Suppressor macrophage treated with lipopolysaccharide for 4 hours (primary cell): ENCODE measurements at places on chromosomes 1 and 21.

DNA sequence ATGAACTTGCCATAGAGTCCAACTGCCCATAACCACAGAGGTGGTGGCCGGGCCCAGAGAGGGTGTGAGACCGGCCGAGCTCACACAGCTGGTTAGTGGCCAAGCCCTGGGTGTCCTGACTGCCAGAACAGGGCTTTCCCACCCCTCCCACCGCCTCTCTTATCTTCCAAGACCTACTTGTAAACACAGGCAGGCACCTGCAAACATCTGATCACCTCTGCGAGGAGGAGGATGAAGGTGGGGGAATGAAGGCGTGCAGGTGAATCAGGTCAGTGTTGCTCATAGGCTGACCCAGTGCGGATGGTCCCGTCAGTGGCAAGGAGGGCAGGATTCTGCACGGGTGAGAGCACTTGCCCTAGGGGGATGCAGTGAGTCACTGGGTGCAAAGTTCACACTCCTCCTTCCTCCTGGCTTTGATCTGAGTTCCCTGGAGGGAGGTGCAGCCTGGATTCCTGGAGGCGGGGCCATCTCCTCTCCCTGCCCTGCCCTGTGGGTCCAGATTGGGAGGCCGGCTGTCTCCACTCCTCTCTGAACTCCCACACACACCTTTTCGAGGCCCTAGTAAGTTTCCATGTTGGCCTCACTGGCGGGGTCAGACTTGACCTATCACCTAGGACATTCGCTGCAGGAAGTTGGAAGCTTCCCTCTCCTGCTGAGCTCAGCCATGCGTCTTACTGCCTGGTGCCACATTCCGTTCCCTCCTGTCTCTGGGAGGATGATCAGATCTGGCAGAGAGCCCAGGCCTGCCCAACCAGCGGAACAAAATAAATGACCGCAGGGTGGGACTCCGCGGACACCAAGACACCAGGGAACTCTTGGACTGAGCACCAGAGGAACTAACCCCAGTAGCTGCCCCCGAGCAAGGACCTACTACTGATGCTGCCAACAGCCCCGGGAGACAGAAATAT lies 7.3 kb downstream of the UQCRHL start:
- no peak for DNase-seq

DNA sequence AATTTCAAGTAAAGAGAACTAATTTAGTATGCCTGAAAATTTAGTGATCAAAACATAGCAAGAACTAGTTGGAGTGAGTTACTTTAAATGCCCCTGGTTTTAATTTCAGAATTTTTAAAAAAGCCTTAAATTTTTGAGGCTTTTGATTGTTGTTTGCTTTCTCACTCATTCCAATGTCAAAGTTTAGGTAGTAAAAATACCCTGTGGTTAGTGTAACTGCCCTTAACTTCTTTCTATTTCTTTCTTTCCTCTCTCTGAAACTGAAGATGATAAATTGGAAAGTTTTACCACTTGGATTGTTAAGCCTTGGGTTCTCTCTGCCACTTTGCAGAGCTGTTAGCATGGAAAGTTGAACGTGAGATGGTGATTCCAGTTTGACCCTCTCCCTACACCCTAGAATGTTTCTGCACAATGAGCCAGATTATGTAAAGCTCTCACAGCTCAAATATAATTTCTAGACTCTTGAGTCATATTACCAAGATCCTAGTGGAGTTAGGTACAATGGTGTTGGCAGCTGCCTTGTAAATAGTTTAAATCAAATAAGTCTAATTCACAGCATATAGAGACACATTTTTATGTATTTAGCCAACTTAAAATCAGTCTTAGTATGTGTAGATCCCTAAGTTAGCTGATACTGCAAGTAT lies 192.4 kb upstream of the SGIP1 start:
- DNase-seq: no peak

- DNase-seq: peak; percentile 83
These were observed 122.2 kb downstream of the RUNX1 start for GRCh38 chr21:34926803-34927467.

DNA sequence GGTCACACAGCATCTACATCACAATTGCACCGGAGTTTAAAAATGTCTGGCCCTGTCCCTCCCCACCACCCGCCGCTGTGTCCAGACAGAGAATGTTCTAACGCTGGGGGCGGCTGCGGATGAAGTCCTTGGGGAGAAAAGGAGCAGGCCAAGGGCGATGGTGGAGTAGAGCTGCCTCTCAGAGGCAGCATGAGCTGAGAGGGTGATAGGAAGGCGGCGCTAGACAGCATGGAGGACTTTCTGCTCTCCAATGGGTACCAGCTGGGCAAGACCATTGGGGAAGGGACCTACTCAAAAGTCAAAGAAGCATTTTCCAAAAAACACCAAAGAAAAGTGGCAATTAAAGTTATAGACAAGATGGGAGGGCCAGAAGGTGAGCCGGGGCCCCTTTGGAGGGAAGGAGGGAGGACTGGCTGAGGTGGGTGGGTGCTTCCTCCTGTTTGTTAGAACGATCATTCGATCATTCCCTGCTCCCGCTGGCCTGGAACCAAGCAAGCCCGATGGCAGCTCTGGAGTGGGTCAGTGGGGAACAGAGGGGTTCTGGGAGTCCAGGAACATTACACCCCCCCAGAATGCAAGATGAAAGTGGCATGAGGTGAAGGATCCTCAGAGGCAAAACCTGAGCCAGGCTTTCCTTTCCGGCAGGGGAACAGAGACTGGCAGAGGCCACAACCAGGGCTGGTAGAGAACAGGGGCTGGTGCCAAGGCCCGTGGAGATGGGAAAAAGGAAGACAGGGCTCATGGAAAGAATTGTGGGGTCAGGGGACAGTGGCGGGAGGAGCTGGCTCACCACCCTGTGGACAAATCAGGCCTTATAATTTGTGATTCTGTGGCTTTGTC lies at the start of the genes FAM229A and TSSK3:
Gene FAM229A (minus strand): TSS at position 12 of the 840 bp plus-strand sequence. CDS start 394 bp downstream, outside the sequence.
Gene TSSK3 (plus strand): TSS at position 66 of the 840 bp plus-strand sequence. CDS start 163 bp downstream, at position 229.
- no peak for DNase-seq

DNA sequence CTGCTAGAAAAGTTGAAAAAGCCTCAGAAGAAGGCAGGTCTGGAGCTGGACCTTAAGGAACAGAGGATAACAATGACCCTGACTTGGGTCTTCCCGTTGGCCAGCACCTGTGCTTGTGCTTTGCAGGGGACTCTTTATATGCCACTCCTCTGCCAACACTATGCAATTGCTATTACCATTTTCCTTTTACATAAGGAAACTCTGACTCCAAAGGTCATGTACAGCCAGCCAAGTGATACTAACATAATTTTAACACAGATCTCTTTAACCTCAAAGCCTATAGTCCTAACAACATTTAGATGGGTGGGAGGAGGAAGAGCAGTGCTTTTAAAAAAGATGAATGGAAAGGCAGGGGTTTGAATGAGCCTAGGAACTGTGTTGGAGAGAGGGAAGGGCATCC lies 106.6 kb upstream of the RAB4A start:
- DNase-seq: no peak

DNA sequence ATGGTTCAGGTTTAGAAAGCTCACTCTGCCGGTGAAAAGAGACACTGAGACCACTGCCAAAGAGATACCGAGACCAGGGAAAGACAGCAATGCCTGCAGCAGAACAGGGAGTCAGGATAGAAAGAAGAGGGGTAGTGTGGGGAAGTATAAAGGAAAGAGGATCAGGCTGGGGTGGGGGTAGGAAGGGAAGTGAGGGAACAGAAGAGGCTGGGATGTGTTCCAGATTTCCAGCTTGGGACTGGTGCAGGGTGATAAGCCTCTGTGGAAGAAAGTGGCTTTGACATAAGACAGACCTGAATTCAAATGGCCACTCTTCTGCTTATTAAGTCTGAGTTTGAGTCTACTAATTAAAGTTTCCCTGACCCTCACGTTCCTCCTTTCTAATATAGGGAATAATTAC lies 105.9 kb downstream of the PIK3R3 start:
- DNase-seq: no peak

- peak; percentile 61 for DNase-seq
These were observed 126.5 kb upstream of the TNFSF4 start for GRCh38 chr1:173333581-173333980.

DNA sequence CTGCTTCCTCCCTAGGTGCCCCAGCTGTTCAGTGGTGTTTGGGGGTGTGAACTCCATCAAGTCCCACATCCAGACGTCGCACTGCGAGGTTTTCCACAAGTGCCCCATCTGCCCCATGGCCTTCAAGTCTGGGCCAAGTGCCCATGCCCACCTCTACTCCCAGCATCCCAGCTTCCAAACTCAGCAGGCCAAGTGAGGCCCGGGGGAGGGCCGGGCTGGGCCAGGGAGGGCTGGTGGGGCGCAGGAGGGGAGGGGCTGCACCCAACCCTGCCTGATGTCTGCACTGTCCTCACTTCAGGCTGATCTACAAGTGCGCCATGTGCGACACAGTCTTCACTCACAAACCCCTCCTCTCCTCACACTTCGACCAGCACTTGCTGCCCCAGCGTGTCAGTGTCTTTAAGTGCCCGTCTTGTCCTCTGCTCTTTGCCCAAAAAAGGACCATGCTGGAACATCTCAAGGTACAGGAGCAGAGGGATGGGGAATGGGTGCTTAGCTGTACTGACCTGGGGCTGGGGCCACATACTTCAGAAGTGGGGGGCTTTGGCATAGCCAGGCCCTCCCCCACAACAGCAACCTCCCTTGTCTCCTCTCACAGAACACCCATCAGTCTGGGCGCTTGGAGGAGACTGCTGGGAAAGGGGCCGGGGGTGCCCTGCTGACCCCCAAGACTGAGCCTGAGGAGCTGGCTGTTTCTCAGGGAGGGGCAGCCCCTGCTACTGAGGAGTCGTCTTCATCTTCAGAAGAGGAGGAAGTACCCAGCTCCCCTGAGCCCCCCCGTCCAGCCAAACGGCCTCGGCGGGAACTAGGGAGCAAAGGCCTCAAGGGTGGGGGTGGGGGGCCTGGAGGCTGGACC lies 7.2 kb downstream of the ZNF687 start:
- DNase-seq: no peak

DNA sequence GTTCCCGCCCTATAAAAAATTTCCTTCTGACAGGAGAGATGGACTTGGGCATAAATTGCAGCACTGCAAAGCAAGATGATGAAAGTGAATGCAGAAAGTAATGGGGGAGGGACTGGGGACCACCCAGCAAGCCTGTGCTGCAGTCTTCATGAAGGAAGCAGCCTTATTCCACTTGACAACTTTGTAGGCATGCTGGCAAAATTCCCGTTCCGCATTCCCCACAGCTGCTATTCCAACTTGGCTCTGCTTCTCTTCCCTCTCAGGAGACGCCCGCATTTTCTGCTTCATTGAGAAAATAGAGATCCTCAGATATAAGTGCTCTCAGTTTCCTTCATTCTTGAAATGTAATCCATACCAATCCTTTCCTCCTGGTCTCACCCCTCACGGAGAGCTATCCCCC lies 2.4 kb downstream of the HMGB4 start:
- DNase-seq: no peak

GRCh38 chr21:42533306-42533962 lies 19.8 kb downstream of the SLC37A1 start:
- DNase-seq: no peak

- no peak for DNase-seq
These were observed 740 bp downstream of the ZNF691 start for GRCh38 chr1:42847111-42847595.

- DNase-seq: no peak
These were observed 128.4 kb downstream of the RGS21 start for GRCh38 chr1:192445241-192445640.

DNA sequence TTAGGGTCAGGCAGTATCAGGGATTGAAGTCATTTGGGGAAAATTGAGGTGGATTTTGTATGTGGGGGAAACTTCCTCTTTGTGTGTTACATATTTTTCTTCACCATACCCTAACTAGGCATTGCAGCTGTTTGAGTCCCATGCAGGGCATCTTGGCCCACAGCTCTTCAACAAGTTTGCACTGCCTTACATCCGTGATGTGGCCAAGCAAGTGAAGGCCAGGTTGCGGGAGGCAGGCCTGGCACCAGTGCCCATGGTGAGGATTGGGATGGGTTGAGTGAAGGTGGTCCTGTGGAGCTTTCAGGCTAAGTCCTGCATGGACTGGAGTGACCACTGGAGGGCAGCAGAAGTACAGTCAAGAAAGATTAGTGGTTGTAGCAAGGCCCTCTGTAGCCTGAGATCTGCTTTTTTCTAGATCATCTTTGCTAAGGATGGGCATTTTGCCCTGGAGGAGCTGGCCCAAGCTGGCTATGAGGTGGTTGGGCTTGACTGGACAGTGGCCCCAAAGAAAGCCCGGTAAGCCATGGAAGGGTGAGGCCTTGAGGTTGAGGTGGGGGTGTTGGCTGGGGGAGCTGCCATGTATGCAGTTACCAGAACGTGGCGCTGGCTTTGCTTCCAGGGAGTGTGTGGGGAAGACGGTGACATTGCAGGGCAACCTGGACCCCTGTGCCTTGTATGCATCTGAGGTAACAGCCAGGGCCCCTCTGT lies 2.4 kb downstream of the UROD start:
- DNase-seq: peak; percentile 84

GRCh38 chr1:39919545-39919944 lies 17.8 kb upstream of the MYCL start:
- DNase-seq: peak; percentile 80

GRCh38 chr1:181718034-181718433 lies 234.7 kb downstream of the CACNA1E start:
- DNase-seq: no peak

- DNase-seq: no peak
These were observed 45.0 kb upstream of the DAB1 start for GRCh38 chr1:57468641-57469523.

DNA sequence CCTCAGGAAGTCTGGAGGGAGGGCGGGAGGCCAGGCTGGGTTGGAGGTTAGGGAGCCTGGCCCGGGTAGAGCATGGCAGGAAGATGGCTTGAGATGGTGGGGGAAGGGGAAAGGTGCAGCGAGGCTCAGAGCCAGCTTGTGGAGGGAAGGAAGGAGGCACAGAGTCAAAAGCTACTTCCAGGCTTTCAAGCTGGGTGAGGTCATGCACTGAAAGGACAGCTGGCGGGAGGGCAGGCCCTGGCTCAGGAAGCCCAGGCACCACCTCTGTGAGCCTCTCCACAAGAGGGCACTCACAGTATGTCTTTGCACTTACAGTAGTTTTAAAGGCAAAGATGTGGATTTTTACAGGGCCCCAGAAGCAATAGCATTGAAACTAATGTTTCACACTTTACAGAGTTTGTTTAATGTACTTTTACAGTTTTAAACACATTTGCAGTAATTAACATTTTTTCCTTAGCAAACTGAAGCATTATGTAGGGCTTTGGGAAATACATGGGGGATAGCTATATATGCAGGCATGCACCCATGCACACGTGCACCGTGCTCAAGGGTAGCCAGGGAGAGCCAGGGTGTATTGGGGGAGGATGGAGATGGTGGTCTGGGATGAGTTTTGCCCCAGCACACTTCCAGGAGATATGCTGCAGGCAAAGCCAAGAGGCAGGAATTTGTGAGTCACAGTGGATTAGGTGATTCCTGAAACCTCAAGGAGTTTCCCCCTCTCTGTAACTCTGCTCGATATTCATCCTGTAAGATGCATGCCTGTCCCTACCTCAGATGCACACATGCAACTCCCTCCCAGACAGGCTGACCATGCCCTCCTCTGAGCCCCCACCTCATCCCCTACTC lies 6.1 kb upstream of the ADAM15 start:
- DNase-seq: peak; percentile 91

DNA sequence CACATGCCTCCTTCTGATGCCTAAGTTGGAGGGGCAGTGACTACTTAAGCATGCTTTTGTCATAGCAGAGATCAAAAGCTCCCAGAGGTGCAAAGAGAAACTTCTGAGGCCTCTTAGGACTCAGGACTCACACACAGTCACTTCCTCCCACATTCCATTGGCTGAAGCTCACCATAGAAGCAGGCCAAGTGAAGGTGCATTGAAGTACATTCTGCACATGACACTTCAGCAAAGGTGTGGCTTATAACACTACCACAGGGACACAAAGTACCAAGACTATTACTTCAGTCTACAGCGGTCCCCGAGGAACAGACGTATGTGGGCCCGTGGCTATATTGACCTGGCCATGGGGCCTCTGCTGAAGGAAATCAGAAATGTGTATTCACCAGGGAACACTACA lies 2.5 kb upstream of the POGK start:
- no peak for DNase-seq
